ENCODE measurements at places on chromosomes 12 and 14.

DNA sequence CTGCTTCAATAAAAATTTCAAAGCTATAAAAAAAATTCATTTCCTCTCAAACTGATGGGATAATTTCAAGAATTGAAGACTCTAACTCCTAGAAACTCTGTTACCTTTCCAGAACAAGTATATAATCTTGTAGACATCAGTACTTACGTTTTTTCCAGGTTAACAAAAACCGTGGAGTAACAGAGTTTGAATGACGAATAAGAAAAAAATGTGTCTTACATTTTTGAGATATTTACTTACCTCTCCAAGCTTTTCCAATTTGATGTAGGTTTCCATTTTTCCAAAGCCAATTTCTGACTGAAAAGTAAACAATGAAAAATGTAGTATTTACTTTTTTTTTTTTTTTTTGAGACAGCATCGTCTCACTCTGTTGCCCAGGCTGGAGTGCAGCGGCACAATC lies 100.2 kb downstream of the CDK17 start:
- no peak for DNase-seq

DNA sequence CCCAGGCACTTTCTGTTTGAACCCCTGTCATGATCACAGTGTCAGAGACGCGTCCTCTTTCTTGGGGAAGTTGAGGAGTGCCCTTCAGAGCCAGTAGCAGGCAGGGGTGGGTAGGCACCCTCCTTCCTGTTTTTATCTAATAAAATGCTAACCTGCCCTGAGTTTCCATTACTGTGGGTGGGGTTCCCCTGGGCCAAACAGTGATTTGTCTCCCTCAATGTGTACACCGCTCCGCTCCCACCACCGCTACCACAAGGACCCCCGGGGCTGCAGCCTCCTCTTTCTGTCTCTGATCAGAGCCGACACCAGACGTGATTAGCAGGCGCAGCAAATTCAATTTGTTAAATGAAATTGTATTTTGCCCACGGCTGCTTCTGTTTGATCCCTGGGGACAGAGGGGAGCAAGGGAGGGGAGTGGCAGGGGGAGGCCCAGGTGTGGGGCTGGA lies 5.1 kb downstream of the SHMT2 start:
- no peak for DNase-seq

GRCh38 chr12:13085968-13086686 lies 17.3 kb downstream of the GSG1 start:
- DNase-seq: no peak

DNA sequence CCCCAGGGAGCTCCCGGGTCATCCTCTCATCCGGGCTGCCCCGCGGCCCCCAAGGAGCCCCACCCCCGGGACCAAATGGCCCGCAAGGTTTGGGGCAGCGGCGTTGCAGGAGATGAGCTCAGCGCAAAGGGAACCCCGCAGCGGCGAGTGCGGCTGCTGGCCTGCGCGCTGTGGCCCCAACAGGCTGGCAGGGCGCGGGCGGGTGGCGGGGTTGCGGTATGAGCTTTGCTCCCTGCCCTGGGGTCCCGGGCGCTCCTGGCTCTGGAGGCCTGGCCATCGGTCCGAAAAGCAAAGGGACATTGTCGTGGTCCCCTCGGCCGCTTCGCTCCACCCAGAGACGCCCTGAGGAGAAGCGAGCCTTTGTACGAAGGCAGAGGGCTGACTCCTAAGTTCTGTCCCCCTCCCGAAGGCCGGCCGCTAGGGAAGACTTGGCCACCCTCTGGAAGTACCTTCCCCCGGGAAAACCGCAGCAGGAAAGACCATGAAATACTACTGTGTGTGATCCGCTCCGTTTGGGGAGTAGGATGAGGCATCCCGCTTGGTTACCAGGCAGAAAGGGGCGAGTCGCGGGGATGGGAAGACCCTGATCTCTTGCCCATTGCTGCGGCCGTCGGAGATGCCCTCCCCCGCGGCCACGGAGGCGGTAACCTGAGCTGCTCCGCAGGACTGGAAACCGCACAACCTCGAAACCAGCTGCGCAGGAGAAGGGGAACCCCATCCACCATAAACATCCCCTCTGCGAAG lies 620 bp upstream of the NID2 start:
- no peak for DNase-seq

DNA sequence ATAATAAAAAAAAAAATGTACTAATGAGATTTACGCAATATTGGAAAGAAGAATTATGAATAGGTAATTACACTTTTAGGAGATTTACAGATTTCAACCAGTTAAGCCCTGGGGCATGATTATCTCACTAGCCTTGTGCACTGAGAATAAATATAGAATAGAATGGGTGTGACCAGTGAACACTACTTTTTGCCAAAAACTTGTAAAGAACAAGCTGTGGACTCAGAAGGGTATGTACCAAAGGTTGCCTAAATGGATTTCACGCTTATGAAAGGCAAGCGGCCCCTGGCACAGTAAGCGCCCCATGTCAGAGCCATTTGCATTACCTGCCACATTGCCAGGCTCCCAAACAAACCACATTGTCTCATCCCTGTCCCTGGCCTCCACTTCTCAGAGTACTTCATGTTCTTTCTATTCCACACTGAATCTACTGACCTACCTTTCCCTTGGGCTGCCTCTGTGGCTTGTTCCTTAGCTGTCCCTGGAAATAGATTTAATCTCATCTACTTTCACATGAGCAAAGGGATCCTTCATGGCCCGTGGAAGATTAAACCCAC lies 170.6 kb upstream of the DIO2 start:
- no peak for DNase-seq

DNA sequence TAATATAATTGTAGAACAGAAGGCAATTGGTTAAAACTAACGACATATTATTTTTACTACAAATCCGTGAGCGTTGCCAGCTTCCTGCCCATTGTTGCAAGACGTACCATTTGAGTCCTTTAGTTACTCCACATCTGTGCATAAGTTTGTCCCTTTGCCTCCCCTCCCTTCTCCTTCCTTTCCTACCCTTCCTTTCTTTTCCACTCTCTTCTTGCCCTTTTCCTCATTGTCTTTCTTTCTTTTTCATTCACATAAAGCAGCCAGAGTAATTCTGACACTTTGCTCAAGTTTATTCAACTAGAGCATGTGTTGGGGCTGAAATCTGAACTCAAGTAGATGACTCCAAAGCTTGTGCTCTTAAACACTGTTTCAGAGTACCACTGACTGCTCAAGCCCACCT lies 239.1 kb downstream of the FOXG1 start:
- DNase-seq: no peak

- DNase-seq: no peak
Measured at GRCh38 chr12:121748571-121749265, 36.2 kb downstream of the TMEM120B start.

- no peak for DNase-seq
Measured at GRCh38 chr14:96119947-96120346, 80.8 kb downstream of the C14orf132 start.

GRCh38 chr14:76277586-76278130 lies 98.3 kb upstream of the ESRRB start:
- DNase-seq: no peak

DNA sequence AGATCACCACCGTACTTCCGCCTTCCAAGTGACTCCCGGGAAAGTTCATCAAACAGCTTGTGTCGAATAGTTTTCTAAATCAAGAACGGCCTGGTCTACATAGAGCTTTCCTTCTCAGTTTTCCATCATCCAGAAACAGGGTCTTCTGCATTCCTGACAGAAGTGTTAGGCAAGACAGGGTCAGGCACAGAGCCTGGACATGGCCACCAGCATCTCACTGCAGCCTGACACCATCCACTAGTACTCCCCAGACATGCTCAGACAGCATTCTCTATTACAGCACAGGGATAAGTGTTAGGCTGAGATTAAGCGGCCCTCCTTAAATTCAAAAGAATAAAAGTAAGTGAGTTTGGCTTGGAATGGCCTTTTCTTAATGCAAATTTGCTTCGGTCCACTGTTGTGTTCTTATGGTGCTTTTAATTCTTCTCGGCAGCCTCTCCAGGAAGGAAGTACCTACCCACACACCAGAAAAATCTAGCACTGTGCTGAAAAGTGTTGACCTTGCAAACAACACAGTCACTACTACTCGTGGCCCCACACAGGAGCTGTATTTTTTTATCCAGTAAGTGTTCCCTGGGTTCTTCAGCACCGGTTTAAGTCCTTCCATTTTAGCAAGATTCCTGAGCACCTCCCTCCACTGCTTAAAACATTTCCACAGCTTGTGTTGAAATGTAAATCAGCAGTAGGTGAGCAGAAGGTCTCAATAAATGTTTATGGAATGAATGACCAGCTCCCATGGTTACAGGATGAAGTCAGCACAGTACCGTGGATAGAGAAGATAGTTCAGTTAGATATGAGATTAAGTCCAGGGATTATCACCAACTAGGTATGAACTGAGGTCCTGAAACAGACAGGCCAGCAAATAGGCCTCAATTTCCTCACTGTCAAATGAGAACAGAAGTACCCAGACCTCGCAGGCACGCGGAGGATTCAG lies 44.1 kb downstream of the SETD3 start:
- no peak for DNase-seq

DNA sequence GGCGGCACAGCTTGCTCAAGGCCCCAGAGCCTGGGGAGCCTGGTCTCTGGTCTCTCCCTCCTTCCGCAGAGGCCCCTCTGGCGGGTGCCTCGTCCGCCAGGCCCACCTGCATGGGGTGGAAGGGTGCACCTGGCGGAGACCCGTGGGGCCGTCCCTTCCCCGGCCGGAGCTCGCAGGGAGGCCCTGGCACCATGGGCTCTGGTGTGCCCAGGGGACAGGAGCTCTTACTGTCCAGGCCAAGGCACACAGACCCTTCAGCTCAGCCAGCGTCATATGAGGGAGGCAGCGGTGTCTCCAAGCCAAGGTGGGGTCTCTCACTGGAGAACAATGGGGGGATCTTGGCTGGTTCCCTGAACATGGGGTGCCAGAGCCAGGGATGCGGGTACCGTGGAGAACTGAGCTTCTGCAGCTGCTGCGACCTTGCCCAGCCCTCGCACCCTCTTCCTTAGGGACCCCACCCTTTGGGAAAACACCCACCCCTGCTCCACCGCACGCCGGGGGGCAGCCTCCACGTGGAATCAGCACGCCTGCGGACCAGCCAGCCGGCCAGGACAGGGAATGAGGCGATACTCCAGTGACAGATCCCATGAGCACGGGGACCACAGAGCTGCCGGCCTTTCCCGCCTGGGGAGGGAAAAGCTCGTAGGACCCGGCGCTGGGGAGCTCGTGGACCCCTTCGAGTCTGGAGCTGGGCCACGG lies 25.7 kb upstream of the GALNT9 start:
- no peak for DNase-seq

GRCh38 chr12:94145191-94145983 lies 3.0 kb upstream of the PLXNC1 start:
- DNase-seq: no peak

GRCh38 chr12:79514730-79515529 lies 175.8 kb downstream of the PAWR start:
- DNase-seq: no peak

DNA sequence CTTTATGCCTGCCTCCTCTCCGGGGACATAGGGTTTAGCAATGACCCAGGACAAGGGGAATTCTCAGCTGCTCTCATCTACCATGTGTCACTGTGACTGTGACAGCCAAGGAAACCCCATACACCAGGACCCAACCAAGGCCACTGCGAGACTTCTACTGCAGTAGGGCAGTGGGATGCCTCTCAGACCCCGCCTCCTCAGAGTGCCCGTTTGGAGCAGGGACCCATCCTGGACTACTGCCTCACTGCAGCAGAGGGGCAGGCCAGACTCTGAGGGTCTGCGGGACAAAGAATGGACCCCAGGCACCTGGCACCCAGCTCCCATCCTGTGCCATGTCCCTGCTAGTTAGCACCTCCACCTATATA lies 71.3 kb upstream of the DDX11 start:
- no peak for DNase-seq

- no peak for DNase-seq
Measured at GRCh38 chr12:16324772-16325171, 22.7 kb upstream of the MGST1 start.

DNA sequence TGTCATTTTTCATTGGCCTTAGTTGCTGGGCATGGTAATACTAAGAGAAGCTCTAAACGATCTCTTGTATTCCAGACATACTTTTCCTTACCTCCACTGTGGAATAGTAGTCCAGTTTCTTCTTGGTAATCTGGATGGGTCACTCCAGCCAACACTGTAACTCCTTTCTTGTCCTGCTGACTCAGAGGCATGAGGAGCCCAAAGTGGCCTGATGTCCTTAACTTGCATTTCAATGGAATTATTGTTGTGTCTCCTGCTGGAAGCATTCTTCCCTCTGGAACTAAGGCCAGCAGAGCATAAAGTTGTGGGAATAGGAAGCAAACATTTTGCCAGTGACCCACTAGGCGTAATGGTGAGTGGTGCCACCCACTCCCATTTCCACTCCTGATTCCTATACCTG lies 33.1 kb downstream of the DAAM1 start:
- no peak for DNase-seq

GRCh38 chr12:74415633-74416032 lies 122.0 kb upstream of the ATXN7L3B start:
- DNase-seq: no peak

DNA sequence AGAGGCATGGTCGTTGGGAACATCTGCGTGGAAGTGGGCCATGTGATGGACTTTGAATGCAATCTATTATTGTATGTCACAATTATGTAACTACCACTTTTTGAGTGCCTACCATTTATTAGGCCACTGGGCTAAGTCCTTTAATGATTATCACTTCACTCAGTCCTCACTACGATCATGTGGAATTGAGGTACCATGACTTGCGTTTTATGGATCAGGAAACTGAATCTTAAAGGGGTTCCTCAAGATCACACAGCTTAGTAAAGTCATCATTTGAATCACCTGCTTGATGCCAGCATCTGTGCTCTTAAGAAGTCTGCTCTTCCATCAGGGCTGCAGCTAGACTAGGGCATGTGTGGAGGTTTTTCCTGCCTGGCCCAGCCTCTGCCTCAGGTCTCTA lies 136.7 kb downstream of the DAD1 start:
- DNase-seq: no peak

DNA sequence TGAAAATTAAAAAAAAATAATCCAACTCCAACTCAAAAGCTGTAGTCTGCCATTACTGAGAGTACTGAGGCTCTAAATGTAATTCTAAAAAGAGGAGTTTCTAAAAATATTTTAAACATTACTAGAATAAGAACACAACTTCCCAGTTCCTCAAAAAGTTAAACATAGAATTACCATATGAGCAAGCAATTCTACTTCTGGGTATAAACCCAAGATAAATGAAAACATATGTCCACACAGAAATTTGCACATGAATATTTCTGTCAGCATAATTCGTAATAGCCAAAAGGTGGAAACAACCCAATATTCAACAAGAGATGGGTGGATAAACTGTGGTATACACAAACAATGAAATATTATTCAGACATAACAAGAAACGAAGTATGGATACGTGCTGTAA lies 15.0 kb upstream of the NR2C1 start:
- no peak for DNase-seq

GRCh38 chr12:90958347-90958746 lies 3.4 kb upstream of the CCER1 start:
- no peak for DNase-seq

- no peak for DNase-seq
Measured at GRCh38 chr12:29962276-29963035, 178.7 kb upstream of the TMTC1 start.

DNA sequence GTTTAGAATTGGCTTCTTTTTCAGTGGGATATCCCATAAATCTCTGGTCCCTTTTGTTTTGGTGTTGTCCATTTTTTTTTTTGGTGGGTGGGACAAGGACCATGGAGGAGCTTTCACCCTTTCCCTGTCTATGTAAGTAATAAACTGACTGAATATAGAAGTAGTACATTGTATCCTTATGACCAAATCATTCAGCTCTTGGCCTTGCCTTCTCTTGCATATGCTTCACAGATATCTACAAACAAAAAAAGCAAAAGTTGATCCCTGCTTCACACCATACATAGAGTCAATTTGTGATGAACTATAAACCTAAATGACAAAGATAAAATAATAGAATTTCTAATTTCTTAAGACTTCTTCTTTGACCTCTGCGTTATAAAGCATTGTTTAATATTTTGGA lies 59.8 kb downstream of the SIX1 start:
- DNase-seq: no peak
